ENCODE measurements at places on chromosomes 16 and 17.

GRCh38 chr16:76665571-76666275, 388.5 kb downstream of the CNTNAP4 start:
- no peak for DNase-seq

DNA sequence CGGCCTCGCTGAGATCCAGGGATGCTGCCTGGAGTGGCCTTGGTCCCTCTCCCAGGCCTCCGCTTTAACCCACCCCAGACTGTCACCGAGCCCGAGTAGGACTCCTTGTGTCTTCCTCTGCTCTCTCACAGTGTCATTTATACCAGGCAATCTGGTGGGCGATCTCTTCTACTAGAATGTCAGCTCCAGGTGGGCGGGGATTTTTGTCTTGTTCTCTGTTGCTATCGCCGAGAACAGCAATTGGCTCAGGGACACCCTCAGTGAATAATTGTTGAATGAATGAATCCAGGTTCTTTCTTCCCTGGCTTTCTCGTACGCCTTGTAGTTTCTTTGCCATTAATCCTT, 591 bp downstream of the DHX38 start:
- no peak for DNase-seq

GRCh38 chr17:82799591-82799990, 40.2 kb downstream of the ZNF750 start:
- DNase-seq = no peak

DNA sequence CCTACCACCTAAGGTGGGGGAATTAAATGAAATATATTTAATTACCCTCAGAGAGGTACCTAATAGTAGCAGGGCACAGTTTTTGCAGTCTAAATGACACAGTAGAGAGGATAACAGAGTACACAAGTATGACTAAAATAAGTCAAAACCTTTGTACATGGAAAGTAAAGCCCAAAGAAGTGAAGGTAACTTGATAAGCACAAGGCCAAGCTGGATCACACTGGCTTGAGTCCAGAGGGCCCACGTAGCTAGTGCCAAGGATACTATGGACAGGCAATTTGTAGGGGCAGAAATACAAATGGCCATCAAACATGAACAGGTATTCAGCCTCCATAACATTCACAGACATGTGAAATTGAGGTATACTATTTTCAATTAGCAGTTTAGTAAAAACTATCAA, 7.6 kb downstream of the MYO18A start:
- no peak for DNase-seq

DNA sequence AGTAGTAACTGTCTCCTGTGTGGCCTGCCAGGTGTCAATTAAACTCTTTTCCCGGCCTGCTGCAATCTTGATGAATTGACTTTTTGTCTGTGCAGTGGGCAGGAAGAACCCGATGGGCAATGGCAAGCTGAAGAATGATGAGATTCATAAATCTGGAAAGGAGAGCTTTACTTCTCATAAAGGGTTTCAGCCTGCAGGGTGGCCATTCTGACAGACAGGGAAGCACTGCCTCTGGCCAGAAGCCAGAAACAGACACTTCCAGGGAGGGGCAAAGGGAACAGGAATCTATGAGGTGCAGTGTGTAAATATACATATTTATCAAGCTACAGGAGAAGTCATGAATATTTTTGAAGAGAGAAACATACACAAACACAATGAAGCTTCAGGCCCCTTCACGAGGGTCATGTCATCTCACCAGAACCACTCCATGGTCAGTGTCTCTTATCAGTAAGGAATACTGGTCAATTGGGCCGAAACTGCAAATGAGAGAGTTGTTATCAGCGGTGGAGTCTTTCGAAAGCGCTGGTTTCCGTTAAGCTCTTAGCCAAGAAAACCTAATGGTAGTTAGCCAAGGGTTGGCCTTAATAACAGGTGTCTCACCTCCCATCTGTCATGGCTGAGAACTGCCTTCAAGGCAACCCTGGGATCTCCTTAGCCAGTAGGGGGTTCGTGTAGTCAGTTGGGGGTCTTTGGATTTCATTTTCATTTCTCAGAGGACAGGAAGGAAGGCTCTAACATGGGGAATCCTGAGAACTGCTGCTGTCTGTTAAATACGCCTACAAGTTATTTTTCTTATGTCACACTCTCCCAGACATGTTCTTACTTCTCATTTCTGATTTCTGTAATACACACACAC, 1.2 kb upstream of the NARF start:
- no peak for DNase-seq

- DNase-seq = no peak
Measured at GRCh38 chr16:49874613-49875237, 18.8 kb upstream of the ZNF423 start.

- DNase-seq = no peak
Measured at GRCh38 chr17:7403043-7403726, 712 bp downstream of the TMEM256 start.

- DNase-seq = no peak
Measured at GRCh38 chr17:17668775-17669579, 12.3 kb upstream of the RAI1 start.

DNA sequence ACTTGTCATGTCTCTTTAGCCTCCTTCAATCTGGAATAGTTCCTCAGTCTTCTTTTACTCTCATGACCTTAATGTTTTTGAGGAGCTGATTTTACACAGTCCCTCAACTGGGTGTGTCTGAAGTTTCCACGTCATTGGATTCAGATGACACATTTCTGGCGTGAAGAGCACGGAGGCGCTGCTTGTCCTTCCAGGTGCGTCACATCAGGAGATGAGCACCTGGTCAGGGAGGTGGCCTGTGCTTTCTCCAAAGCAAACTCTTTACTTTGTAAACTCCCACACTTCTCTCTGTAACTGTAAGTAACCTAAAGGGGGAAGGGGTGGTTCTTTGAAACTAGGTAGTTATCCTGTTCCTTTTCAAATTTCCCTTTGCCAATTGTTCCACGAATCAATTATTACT, 52.5 kb upstream of the MNT start:
- peak; percentile 30 for DNase-seq

GRCh38 chr17:75738218-75738802, 17.1 kb downstream of the ITGB4 start:
- no peak for DNase-seq

GRCh38 chr17:1803280-1803679, 26.4 kb downstream of the SMYD4 start:
- DNase-seq = no peak

GRCh38 chr16:51577621-51578303, 426.7 kb upstream of the SALL1 start:
- DNase-seq = peak; percentile 94

- no peak for DNase-seq
Measured at GRCh38 chr17:77072670-77073069, 68.1 kb upstream of the SEC14L1 start.

DNA sequence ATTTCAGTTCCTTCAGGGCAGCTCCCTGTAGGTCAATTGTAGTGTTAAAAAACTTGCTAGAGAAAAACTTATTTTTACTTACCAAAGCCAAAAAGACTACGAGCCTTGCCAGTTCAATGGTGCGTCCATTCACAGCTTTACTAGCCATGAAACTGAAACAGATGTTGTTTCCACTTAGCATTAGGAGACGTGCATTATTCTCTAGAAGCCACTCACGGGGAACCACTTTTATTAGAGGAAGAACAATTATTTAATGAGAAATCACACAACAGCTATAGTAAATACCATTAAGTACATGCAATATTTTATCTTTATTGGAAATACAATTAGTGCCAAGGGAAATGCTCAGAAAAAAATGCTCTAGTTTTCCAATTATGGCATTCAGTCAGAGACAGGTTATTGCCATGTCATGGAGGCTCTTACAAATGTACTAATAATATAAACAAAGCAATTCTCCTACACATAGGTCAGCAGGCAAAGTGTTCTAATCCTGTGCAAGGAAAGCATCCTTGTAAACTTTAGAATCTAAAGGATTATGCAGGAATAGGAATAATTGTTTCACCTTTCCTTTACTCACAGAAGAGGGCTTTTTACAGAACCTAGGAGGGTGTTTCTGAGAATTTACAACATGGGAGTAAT, 17.4 kb downstream of the LASP1NB start:
- DNase-seq = no peak

GRCh38 chr16:57663917-57664661, 4.0 kb upstream of the ADGRG3 start:
- no peak for DNase-seq

GRCh38 chr17:78185981-78186691, 716 bp downstream of the TK1 start:
- no peak for DNase-seq

- no peak for DNase-seq
Measured at GRCh38 chr16:55571191-55571897, 4.9 kb downstream of the CAPNS2 start.

DNA sequence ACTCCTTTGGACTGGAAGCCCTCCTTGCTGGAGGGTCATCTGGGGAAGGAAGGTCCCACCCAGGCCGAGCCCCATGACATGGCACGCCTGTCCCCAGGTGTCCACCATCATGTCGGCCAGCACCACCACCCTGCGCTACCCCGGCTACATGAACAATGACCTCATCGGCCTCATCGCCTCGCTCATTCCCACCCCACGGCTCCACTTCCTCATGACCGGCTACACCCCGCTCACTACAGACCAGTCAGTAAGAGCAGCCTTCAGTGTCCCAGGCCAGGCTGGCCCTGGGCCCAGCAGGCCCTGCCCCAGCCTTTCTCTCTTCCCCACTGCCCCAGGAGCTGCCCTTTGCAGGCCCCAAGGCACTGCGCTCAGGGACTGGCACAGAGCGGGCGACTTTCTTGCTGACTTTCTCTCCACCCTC, 6.5 kb downstream of the TUBG2 start:
- no peak for DNase-seq

DNA sequence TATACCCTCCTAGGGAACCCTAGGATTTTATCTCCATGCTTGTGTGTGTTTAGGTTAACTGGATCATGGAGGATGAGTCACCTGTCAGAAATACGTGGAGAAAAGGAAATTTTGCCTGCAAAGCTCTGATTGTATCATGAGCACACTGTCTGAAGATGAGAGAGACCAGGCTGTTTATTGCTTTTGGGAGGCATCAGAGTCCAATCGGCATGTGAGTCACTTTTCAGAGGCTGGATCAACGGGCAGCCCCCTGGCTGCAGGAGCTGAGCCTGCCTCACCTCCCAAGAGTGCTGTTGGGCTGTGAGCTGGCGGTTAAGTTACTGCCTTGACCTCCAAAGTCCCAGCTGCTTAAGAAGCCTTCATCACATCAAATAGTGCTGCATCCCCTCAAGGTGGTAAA, 41.5 kb upstream of the MED9 start:
- DNase-seq = peak; percentile 14

GRCh38 chr17:72185564-72185963, 64.7 kb downstream of the SOX9 start:
- DNase-seq = no peak

- no peak for DNase-seq
Measured at GRCh38 chr16:81497690-81498089, 53.1 kb downstream of the CMIP start.

- no peak for DNase-seq
Measured at GRCh38 chr16:1073566-1074378, 1.2 kb downstream of the SSTR5 start.

DNA sequence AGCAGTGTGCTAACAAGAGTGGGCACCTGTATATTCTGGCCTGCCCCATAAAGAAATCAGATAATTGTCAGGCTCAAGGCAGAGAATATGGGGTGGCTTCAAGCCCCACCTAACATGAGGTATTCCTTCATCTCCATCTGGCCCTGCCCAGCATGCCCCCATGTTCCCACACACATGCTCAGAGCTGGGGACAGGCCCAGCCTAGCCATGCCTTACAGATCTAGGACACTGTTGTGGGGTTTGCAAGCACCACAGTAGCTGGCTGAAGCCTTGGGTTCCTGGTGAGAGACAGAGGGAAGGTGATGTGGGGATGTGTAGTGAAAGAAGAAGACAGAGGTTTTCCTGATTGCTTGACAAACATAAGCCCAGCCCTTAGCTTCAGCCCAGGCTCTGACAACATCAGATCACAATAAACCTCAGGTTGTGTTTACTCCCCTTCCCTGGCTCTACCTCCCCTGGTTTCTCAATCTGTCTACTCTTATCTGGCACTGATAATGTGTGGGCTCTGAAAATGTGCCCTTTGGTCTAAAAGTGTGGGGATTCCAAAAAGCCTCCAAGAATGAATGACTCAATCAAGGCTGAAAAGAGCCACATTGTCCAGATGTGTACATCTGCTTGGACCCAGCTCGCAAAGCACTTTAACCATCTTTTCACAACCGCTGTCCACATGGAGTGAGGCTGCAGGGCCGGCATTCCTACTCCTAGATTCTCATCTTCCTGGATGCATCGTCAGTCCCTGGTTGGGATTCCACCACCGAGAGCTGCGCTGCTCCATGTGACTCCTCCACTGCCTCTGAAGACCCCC, 34.4 kb downstream of the CDRT4 start:
- no peak for DNase-seq

DNA sequence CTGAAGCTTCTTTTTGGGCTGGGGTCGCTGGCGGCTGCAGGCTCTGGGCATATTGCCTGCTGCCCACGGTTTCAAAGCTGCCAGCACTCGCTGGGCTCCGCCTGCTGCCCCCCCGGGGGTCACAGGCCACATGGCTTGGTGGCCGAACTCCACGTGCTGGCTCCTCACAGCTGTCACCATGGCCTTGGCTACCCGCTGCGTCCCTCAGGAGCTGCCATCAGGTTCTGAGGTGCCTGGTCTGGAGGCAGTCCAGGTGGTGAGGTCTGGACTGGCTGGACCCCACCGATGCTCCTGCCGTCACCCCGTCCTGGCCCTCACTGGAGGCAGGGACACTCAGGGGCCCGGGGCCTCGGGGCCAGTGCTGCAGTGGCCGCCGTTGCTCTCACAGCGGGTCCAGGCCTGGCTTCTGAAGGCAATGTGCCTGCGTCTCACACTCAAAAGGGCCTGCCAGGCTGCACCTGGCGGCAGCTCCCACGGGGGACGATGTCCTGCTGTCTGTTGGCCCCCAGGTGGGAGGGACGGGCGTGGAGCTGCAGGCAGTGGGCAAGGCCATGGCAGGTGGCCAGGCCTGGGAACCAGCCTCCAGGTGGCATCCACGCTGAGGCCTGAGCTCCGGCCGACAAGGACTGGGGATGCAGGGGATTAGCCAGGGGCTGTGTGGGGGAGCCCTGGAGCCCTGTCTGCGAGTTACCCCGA, 13.3 kb downstream of the CAPN15 start:
- DNase-seq = no peak

DNA sequence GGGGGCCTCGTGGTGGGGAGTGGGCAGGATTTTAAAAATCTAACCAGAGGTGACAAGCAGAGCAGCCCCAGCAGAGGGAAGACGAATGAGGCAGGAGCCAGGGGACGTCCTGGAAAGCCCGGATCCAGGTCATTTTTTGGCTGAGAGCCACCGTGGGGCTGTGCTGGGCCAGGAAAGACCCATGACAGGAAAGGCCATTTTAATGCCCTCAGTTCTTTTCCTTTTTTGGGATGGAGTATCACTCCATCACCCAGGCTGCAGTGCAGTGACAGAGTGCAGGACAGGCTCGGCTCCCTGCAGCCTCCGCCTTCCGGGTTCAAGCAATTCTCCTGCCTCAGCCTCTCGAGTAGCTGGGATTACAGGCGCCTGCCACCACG, 30.5 kb upstream of the JPH3 start:
- no peak for DNase-seq

GRCh38 chr17:7880076-7880868, 8.3 kb upstream of the CHD3 start:
- DNase-seq = no peak

DNA sequence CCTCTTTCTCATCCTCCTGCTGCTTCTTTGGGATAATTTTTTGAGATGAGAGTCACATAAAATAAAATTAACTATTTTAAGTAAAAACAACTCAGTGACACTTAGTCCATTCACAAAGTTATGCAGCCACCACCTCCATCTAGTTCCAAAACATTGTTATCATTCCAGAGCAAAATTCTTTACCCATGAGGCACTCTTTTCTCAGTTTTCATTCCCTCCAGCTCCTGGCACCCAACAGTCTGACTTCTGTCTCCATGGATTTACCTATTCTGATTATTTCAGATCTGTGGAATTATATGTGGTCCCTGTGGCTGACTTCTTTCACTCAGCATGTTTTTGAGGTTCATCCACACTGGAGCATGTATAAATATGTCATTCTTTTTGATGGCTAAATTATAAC, 239.9 kb upstream of the DYNLRB2 start:
- peak; percentile 42 for DNase-seq

Data from foreskin keratinocyte (primary cell).